ENCODE measurements at places on chromosomes 7 and 10.

DNA sequence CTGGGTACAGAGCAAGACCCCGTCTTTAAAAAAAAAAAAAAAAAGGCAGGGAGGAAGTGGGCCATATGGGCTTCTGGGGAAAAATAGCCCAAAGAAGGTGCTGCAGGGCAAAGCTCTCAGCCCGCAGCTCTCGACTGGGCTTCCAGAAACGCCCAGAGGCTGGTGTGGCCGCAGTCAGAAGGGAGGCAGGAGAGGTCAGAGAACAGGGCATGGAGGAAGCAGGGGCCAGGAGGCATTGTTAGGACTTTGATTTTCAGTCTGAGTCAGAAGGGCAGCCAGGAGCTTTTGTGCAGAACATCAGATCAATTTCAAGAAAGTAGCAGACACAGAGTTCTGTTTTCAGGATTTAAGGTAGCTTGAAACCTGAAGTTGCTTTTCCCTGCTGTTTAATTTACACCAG, 35.3 kb upstream of the CYTH3 start:
- H3K27me3 ChIP-seq: no peaks in the 10 kb centered on the region
- no peaks in the 10 kb centered on the region for H3K36me3 ChIP-seq
- H3K4me1 ChIP-seq: no peaks in the 10 kb centered on the region
- H3K4me3 ChIP-seq: no peak overlapping the region

- no peak overlapping the region for H3K4me3 ChIP-seq
- H3K36me3 ChIP-seq: no peaks in the 10 kb centered on the region
- peaks cover 37% of the 10 kb centered on the region for H3K4me1 ChIP-seq
Measured at GRCh38 chr10:47303866-47304265, 3.9 kb downstream of the GDF10 start.

DNA sequence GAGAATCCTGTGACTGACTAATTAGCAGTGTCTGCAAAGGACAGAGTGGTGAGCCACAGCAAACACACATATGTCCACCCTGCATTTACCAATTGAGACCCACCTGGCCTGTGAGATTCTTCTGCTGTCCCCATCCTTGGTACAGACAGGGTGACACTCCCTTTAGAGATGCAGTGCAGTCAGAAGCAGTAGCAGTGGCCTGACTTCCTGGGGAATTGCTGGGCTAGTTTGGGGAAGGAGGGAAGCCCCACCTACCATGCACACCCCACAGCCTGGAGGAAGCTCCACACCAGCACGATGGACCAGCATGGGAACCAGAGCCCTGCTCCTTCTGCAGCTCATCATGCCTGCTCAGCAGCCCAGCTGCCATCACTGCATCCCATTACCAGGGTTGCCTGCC, 924.9 kb upstream of the ZNF722 start:
- H3K4me3 ChIP-seq: no peak overlapping the region
- H3K27me3 ChIP-seq: no peaks in the 10 kb centered on the region
- DNase-seq: no peak
- peaks cover 12% of the 10 kb centered on the region for H3K36me3 ChIP-seq
- H3K27ac ChIP-seq: no peak overlapping the region
- H3K4me1 ChIP-seq: no peaks in the 10 kb centered on the region

DNA sequence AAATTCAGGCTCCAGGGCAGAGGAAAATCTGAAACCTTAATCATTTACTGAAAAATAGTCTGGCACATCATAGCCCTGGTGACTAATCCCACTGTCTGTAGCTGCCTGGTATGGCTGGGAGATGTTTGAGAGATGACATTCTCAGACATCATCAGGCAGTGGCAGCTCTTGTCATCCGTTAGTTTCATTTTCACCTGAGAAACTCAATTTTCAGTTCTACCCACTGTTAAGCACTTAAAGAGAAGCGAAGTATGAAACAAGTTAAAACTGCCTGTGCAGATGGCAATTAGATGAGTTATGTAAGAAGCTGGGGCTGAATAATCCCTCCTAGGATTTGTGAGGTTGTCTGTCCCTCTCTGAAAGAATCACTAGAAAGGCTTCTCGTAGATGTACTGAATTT, 150.2 kb downstream of the NSUN6 start:
- H3K27ac ChIP-seq: no peak overlapping the region
- H3K36me3 ChIP-seq: no peaks in the 10 kb centered on the region
- no peaks in the 10 kb centered on the region for H3K4me1 ChIP-seq
